Chondrocyte (in vitro differentiated cells): ENCODE measurements at places on chromosomes 2 and 18. TPM values are rescaled to one million over a fixed set of nuclear protein-coding genes. Genes with fewer than 3 reads are reported as not detected.
A peak's percentile ranks its signal among the peaks of the same experiment; 100 is the strongest.

- DNase-seq: peak; percentile 72
- no peak overlapping the region for H3K4me3 ChIP-seq
- H3K36me3 ChIP-seq: peaks cover 15% of the 10 kb centered on the region
- H3K27ac ChIP-seq: no peak overlapping the region
These were observed 163.8 kb downstream of the WDPCP start for GRCh38 chr2:63424329-63425078.

The SP5 gene
- not detected in 3 replicates for total RNA-seq

DNA sequence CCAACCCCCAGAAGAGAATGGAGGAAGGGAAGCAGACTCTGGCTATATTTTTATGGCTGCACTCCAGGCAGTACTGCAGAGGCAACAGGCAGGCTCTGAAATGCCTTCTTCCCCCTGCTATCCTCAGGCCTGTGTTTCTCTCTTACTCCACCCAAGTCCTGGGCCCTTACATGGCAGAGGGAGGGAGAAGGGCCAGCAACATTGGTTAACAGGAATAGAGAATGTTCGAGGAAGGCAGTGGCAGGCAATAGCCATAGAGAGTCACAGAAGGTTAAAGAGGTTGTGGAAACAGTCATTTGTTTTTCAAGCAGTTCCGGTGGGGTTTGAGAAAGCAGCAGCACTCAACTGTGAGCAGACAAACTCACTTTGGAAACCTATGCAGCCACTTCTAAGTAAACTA is 15.1 kb upstream of the DARS1 start:
- H3K4me1 ChIP-seq: peaks cover 7% of the 10 kb centered on the region
- H3K36me3 ChIP-seq: no peaks in the 10 kb centered on the region
- no peak for DNase-seq
- no peaks in the 10 kb centered on the region for H3K27me3 ChIP-seq
- no peak overlapping the region for H3K27ac ChIP-seq

- H3K27ac ChIP-seq: peak overlapping the region; percentile 25
- H3K4me1 ChIP-seq: peaks cover 39% of the 10 kb centered on the region
- DNase-seq: no peak
- H3K4me3 ChIP-seq: no peak overlapping the region
- H3K36me3 ChIP-seq: peaks cover 20% of the 10 kb centered on the region
These were observed 87.0 kb downstream of the ST6GAL2 start for GRCh38 chr2:106798826-106799552.

GRCh38 chr2:114218383-114218782 is 224.1 kb upstream of the DPP10 start:
- no peak overlapping the region for H3K4me3 ChIP-seq
- H3K4me1 ChIP-seq: no peaks in the 10 kb centered on the region
- H3K36me3 ChIP-seq: no peaks in the 10 kb centered on the region
- peaks cover 9% of the 10 kb centered on the region for H3K27me3 ChIP-seq

The IL18R1 gene
- total RNA-seq: 0.37 to 1.1 TPM (median 0.49 TPM) in 3 replicates

- no peak overlapping the region for H3K27ac ChIP-seq
- no peaks in the 10 kb centered on the region for H3K36me3 ChIP-seq
- H3K27me3 ChIP-seq: peaks cover 11% of the 10 kb centered on the region
- H3K4me1 ChIP-seq: peaks cover 6% of the 10 kb centered on the region
These were observed 144.0 kb downstream of the CLIP4 start for GRCh38 chr2:29259221-29259620.
